Activated naive CD4-positive, alpha-beta T cell treated with anti-CD3 and anti-CD28 coated beads, Interleukin-2, amount 50 U/mL, for 16 hours (primary cell): ENCODE measurements at places on chromosomes 11 and 22.

GRCh38 chr11:80165744-80166143 lies 724.9 kb upstream of the TENM4 start:
- no peak for DNase-seq

- DNase-seq = no peak
Measured at GRCh38 chr22:30087611-30088010, 7.3 kb downstream of the HORMAD2 start.

- no peak for DNase-seq
Measured at GRCh38 chr11:48105096-48105990, 111.3 kb upstream of the OR4B1 start.

DNA sequence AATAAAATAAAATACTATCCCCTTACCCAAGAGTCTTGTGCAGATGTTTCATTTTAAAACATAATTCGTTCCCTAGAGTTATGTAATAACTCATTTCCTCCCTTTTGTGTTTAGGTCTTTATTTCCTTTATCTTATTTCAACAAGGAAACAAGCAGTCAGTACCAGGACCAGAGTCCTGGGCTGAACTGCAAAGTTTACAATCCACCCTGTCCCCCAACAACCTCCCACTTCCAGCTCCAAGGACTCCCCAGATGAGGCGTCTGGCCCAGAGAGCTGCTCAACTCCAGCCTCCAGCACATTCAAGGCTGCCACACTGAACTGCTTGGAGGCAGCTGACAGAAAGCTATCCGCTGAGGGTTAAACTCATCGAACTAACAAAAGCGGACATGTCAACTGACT lies 4.5 kb downstream of the POLDIP3 start:
- no peak for DNase-seq

- DNase-seq = no peak
Measured at GRCh38 chr11:88087337-88087736, 87.9 kb downstream of the RAB38 start.

DNA sequence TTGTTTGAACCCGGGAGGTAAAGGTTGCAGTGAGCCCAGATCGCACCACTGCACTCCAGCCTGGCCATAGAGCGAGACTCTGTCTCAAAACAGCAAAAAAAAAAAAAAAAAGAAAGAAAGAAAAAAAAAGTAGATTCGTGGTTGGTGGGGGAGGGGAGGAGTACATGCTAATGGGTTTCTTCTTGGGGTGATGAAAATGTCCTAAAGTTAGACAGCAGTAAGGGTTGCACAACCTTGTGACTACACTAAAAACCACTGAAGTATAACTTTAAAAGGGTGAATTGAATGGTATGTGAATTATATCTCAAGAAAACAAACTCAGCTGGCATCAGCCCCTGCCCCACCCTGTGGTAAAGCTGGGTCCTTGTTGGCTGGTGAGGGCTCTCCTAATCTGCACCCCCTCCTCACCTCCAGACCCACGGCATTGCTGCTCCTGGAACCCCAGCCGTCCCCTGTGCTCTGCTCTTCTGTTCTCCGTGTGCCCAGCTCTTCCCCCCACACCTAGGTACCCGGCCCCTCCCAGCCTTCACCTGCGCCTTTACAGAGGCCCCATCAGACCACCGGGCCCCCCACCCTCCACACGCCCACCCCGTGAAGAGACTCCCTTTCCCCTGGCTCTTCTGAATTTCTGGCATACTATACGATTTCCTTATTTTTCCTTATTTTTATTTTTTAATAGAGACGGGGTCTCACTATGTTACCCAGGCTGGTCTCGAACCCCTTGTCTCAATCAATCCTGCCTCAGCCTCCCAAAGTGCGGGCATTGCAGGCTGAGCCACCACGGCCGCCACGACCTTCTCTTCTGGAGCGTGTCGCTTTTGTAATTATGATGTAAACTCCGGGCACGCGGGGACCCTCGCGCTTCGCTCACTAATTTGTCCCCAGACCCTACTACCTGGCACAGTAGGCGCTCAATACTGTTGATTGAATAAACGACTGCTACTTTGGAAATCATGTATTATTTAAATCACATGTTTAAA lies 924 bp upstream of the FADD start:
- DNase-seq = no peak

DNA sequence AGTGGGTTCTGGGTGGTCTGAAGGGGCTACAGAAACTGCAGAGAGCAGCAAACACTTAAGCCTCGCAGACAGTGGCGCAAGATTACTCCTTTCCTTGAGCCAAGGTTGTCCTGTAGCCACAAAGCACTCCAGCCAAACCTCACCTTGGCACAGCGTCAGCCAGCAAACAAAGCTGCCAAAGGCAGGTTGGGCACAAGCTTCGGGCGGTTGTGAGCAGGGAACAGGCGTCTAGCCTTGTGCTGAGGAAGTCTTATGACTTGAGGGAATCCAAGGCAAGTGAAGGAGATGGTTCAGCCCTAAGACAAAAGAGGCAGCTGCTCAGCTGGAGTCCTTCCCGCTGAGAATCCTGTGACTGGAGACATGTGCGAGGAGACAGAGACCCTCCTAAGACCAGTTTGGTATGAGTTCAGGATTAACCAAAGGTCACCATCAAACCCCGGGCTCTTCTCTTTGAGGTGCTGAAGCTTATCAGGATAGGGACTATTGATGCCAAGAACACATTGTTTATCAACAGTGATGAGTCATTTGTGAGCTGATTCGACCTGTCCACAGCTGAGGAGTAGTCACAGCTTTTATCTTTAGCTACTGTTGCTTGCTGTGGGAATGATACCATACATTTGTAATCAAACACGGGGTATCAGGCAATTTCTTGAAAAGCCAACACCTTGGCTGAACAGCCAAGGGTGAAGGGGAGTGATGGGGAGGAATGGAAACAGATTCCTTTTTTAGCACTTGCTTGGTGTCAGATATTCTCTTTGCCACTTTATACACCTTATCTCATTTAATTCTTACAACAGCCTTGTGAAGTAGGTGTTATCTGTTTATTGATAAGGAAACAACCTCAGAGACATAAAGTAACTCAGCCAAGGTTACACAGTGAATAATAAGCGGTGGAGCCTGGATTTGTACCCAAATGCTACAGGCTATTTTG lies 4.6 kb downstream of the ADM start:
- DNase-seq = no peak
